ENCODE measurements at places on chromosomes 5 and 9. TPM values are rescaled to one million over a fixed set of nuclear protein-coding genes. Genes with fewer than 3 reads are reported as not detected.

DNA sequence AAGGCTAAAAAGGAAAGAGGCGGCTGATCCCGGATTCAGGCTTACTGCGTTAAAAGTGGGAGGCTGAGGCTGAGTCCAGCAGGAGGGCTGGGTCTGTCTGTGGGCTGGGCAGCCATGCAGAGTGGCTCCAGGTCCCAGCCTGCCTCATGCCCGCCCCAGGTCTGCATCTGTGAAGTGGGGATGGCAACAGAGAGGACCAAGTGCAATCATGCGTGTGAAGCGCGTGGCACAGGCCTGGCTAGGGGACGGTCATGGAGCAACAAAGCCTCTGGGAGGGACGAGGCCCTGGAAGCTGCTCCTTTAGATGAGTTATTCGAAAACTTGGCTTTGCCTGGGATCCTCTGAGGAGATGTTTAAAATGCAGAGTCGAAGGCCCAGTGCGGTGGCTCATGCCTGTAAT lies 30.4 kb upstream of the BARHL1 start:
- no peaks in the 10 kb centered on the region for H3K4me1 ChIP-seq
- DNase-seq = no peak

DNA sequence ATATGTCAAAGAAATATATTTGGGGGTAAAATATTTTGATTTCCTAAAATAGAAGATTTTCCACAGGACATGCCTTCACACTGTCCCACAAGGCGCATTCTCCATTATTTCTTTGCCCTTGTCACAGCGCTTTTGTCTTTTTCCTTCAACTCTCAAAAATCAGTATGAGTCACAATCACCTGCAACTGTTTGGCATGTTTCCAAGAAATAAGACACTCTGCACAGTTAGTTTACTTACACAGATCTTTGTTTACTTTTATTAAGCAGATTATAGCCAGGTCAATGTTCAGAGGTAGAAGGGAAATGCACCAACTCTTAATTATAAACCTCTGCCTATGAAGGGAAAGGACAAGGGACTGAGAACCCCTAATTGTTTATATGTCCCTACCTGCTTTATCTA lies 9.5 kb downstream of the CEMIP2 start:
- no peaks in the 10 kb centered on the region for H3K27me3 ChIP-seq
- no peak overlapping the region for H3K4me3 ChIP-seq
- peak; percentile 77 for DNase-seq
- H3K36me3 ChIP-seq = no peaks in the 10 kb centered on the region
- H3K4me1 ChIP-seq = peaks cover 70% of the 10 kb centered on the region
- H3K27ac ChIP-seq = peak overlapping the region; percentile 79

DNA sequence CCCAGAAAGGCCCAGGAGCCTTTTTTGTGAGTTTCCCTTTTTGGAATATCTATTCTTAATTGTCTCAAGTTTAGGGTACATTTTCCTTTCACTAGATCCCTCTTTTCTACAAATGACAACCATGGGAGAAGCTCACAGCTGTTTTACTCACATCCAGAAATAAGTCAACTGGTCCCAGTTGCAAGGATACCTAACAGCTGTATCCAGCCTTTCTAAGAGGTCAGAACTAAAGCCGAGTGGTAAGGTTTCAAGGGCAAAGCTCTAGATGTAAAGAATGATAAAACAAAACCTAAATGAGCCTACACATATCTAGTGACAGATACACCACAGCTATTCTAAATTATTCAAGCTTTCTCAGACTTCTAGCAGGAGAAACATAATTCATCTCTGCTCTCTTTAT lies 4.4 kb downstream of the FGF10 start:
- H3K4me1 ChIP-seq = no peaks in the 10 kb centered on the region
- H3K36me3 ChIP-seq = no peaks in the 10 kb centered on the region
- DNase-seq = no peak
- no peak overlapping the region for H3K27ac ChIP-seq
- H3K4me3 ChIP-seq = no peak overlapping the region

DNA sequence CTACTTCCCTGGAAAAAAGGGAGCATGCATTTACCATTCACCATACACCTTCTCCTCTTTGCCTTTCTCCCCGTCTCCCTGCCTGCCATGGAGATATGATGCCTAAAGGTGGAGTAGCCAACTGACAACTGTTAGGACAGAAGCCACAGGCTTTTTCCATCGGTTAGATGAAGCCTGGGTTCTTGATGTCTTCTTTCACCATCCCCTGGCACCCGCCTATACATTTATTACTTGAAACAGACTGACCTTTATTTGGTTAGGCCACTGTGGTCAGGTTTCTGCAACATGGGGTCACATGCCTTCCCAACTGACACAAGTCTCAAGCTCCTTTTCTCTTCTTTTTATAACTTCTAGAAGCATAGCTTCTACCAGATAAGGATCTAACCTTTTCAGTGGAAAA lies 7.1 kb downstream of the LCP2 start:
- H3K4me3 ChIP-seq = no peak overlapping the region
- H3K27ac ChIP-seq = no peak overlapping the region
- H3K36me3 ChIP-seq = no peaks in the 10 kb centered on the region
- DNase-seq = no peak
- no peaks in the 10 kb centered on the region for H3K4me1 ChIP-seq

GRCh38 chr9:77386187-77386586 lies 208.9 kb downstream of the VPS13A start:
- H3K27me3 ChIP-seq = no peaks in the 10 kb centered on the region

GRCh38 chr5:146718609-146719008 lies 159.9 kb downstream of the PPP2R2B start:
- no peak for DNase-seq
- no peak overlapping the region for H3K27ac ChIP-seq
- no peak overlapping the region for H3K4me3 ChIP-seq
- H3K4me1 ChIP-seq = peaks cover 12% of the 10 kb centered on the region
- no peaks in the 10 kb centered on the region for H3K36me3 ChIP-seq
- H3K27me3 ChIP-seq = no peaks in the 10 kb centered on the region

DNA sequence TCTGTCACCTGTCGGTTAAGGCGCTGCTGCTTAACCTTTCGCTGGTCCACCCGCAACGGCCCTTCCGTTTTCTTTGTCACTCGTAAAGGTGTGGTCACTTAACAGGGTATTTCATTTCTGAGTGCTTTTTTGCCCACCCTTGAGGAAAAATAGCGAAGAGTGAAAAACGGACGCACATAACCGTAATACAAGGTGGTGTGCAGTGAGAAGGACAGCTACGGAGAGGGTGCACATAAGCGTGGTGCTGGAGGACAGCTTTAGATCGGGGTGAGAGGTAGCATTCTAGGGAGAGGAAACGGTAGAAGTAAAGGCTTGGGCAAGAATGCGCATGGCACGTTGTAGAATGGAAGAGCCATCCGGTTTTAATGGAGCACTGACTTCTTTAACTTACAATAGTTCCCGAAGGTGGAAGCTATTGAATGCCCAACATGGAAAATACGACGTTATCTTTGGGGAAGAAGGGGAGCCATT lies 761 bp downstream of the CCT5 start:
- no peaks in the 10 kb centered on the region for H3K36me3 ChIP-seq
- peak overlapping the region; percentile 78 for H3K4me3 ChIP-seq
- no peak for DNase-seq
- H3K27ac ChIP-seq = peak overlapping the region; percentile 86

- H3K36me3 ChIP-seq = no peaks in the 10 kb centered on the region
- no peak for DNase-seq
- no peak overlapping the region for H3K4me3 ChIP-seq
- no peaks in the 10 kb centered on the region for H3K27me3 ChIP-seq
- H3K27ac ChIP-seq = no peak overlapping the region
- H3K4me1 ChIP-seq = peaks cover 21% of the 10 kb centered on the region
Observed at GRCh38 chr9:126151031-126151685, 175.5 kb upstream of the MVB12B start.

DNA sequence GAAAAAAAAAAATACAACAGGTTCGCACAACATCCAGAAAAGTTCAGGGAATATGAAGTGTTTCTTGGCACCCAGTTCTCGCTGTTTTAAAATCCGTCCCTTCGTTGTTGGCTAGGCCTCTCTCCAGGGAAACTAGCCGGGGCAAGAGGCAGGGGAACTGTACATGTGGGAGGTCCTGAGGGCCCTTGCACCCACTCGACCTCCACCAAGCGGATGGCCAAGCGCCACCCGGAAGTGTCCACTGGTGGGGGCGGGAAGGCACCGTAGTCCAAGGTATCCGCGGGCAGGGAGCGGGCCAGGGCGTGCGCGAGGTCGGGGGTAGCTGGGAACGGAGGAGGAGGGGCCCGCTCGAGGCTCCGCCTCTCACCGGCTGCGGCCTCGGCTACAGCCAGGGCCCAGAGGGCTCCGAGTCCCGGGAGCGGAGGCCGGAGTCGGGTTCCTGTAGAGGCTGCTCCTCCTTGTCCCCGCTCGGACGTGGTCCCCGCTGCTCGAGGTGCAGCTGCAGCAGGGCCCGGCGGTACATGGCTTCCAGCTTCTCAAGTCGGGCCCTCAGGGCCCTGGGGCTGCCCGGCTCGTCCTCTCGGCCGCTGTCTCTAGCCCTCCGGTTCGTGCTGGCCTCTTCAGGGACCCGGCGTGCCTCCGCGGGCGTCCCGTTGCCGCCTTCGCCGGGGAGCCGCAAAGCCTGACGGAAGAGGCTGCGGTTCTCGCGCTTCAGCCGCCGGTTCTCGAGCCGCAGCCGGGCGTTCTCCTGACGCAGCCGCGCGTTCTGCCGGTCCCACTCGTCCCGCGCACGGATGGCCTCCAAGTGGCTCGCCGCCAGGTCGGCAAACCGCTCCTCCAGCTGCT lies 720 bp downstream of the TUSC1 start:
- peak overlapping the region; percentile 97 for H3K27ac ChIP-seq
- H3K36me3 ChIP-seq = no peaks in the 10 kb centered on the region
- DNase-seq = peak; percentile 80
- H3K27me3 ChIP-seq = no peaks in the 10 kb centered on the region
- H3K4me3 ChIP-seq = peak overlapping the region; percentile 38

The BHMT2 gene
- not detected for total RNA-seq

GRCh38 chr5:33848554-33848953 lies 43.2 kb downstream of the ADAMTS12 start:
- no peaks in the 10 kb centered on the region for H3K27me3 ChIP-seq
- no peak overlapping the region for H3K27ac ChIP-seq
- H3K36me3 ChIP-seq = no peaks in the 10 kb centered on the region
- H3K4me1 ChIP-seq = peaks cover 7% of the 10 kb centered on the region
- DNase-seq = no peak

GRCh38 chr9:136994888-136995230 lies 1.5 kb downstream of the CLIC3 start:
- no peak overlapping the region for H3K4me3 ChIP-seq
- H3K27me3 ChIP-seq = no peaks in the 10 kb centered on the region
- H3K27ac ChIP-seq = no peak overlapping the region

The PDLIM7 gene
- 43.5 TPM for total RNA-seq

DNA sequence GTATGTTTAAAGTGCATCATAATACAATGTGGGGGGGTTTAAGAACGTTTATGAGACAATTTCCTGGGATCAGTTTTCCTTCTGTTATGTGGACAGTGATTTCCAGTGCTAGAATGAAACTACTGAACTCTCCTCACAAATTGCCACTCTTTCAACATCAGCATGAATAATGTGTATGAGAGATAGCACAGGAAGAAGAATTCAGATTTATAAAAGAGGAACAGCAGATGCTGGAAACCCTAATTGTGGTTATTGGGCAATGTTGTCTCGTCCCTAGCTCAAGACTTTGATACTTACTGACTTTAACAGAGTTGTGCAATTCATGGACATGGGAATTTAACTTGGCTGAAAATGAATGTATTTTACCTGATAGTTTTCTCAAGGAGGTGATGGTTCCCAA lies 410.8 kb upstream of the MEF2C start:
- no peak overlapping the region for H3K27ac ChIP-seq
- H3K27me3 ChIP-seq = no peaks in the 10 kb centered on the region
- no peaks in the 10 kb centered on the region for H3K4me1 ChIP-seq
- no peaks in the 10 kb centered on the region for H3K36me3 ChIP-seq
- no peak overlapping the region for H3K4me3 ChIP-seq

The WNT8A gene
- not detected for total RNA-seq

- no peaks in the 10 kb centered on the region for H3K4me1 ChIP-seq
- no peaks in the 10 kb centered on the region for H3K27me3 ChIP-seq
- DNase-seq = no peak
- no peak overlapping the region for H3K4me3 ChIP-seq
- H3K27ac ChIP-seq = no peak overlapping the region
- no peaks in the 10 kb centered on the region for H3K36me3 ChIP-seq
Observed at GRCh38 chr9:129073404-129073803, 7.5 kb upstream of the DOLPP1 start.

The SECISBP2 gene
- total RNA-seq = 43.8 TPM

DNA sequence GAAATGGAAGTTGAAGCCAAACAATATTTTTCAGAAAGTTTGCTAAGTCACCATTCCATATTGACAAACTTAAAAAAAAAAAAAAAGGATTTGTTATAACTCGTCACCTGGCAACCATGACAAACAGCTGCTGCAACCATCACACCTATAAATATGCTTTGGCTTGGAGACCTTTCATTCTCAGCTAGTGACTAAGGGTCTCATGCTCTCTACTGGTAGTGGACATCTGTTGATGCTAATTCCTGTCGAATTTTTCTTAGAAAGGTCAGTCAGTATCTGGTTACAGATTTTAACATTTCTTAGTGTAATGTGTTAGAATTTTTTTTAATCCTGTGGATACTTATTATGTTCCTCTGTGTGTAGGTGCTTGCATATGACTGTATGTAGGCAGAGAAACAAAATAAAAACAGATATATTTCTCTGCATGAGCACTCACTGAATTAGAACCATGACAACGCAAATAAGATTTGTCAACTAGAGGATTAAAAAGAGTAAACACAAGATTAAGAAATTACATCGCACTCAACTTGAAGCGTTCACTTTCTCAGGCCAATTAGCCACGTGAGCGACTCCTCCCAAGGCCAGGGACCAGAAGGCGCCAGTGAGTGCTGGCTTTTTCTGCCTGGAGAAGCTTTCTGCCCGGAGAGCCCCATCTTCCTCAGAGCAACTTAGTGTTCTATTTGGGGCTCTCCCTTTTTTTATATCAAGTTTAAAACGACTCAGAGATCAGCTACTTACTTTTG lies 27.0 kb upstream of the ZNF622 start:
- H3K4me3 ChIP-seq = no peak overlapping the region
- H3K27me3 ChIP-seq = no peaks in the 10 kb centered on the region
- peak overlapping the region; percentile 33 for H3K27ac ChIP-seq
- H3K36me3 ChIP-seq = no peaks in the 10 kb centered on the region
- H3K4me1 ChIP-seq = peaks cover 3% of the 10 kb centered on the region

GRCh38 chr5:97062046-97062445 lies 80.4 kb downstream of the LIX1 start:
- no peaks in the 10 kb centered on the region for H3K36me3 ChIP-seq
- H3K4me3 ChIP-seq = no peak overlapping the region
- H3K27me3 ChIP-seq = no peaks in the 10 kb centered on the region
- no peaks in the 10 kb centered on the region for H3K4me1 ChIP-seq
- no peak for DNase-seq

The TMEM174 gene
- total RNA-seq = not detected

- H3K27me3 ChIP-seq = no peaks in the 10 kb centered on the region
- H3K4me1 ChIP-seq = no peaks in the 10 kb centered on the region
- no peak for DNase-seq
- H3K4me3 ChIP-seq = no peak overlapping the region
- no peaks in the 10 kb centered on the region for H3K36me3 ChIP-seq
Observed at GRCh38 chr9:106575823-106576222, 287.1 kb upstream of the ZNF462 start.

DNA sequence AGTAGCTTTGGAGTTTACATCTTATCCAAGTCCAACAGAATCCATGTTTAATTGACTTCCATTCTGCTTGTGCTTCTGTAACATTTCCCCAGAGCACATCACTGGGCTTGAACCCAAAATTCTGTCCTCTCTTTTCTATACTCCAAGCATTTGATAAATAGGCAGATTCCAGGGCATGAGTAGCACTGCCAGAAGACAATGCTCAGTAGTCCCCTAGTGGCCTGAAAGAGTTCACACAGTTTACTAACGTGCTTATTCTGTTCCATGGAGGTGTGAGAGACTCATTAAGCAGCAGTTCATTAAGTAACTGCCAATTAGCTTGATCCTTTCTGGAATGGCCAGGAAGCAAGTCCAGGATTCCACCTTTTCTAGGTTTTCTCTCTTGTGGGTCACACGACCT lies 9.4 kb upstream of the GABRA6 start:
- no peaks in the 10 kb centered on the region for H3K4me1 ChIP-seq
- H3K36me3 ChIP-seq = no peaks in the 10 kb centered on the region
- no peak overlapping the region for H3K4me3 ChIP-seq
- no peaks in the 10 kb centered on the region for H3K27me3 ChIP-seq
